ENCODE measurements at places on chromosomes 13 and 19. TPM values are rescaled to one million over a fixed set of nuclear protein-coding genes. Genes with fewer than 3 reads are reported as not detected.
A peak's percentile ranks its signal among the peaks of the same experiment; 100 is the strongest.

PLIN5 gene
- total RNA-seq, result 11.7 TPM

DNA sequence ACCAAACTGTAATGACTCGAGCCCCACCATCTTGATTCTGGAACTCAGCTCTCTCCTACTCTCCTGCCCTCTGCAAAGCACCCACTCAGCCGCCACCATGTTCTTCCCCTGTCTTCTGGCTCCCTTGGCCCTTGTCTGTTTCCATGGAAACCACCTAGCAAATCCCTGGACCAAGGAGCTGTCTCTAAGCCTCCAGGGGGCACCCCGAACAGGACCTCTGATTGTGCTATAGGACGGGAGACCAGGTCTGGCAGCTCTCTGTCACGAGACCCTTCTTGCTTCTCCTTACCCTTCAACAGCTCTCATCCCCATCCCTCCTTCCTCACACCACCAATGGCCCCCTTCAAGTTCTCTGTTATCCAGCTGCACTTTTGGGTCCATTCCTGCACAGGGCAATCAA is 277.7 kb upstream of the ZNF507 start:
- no peak for DNase-seq

PGLYRP1 gene
- total RNA-seq, result not detected

DNA sequence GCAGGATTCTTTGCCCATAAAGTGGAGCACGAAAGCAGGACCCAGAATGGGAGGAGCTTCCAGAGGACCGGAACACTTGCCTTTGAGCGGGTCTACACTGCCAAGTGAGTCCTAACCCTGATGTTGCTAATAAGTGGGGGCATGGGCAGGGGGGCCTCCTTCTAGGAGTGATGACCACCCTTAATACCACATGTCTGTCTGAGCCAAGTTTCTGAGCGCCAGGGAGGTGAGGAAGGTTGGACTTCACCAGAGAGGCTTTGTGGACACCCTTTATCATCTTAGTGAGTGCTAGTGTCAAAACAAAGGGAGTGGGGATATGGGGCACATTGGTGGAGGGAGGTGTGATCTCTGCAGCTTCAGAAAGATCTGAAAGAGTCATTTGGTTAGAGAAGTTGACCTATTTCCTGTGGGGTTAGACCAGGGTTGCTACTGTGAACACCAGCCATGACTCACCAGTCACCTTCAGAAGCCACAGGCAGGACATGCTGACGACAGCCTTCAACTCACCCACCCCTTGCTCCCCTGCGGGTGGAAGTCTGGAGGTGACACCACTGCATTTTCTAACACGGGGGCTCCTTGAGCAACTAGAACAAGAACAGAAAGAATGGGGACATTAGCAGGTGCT is 8.8 kb downstream of the ALOX5AP start:
- DNase-seq, result peak; percentile 40

DNA sequence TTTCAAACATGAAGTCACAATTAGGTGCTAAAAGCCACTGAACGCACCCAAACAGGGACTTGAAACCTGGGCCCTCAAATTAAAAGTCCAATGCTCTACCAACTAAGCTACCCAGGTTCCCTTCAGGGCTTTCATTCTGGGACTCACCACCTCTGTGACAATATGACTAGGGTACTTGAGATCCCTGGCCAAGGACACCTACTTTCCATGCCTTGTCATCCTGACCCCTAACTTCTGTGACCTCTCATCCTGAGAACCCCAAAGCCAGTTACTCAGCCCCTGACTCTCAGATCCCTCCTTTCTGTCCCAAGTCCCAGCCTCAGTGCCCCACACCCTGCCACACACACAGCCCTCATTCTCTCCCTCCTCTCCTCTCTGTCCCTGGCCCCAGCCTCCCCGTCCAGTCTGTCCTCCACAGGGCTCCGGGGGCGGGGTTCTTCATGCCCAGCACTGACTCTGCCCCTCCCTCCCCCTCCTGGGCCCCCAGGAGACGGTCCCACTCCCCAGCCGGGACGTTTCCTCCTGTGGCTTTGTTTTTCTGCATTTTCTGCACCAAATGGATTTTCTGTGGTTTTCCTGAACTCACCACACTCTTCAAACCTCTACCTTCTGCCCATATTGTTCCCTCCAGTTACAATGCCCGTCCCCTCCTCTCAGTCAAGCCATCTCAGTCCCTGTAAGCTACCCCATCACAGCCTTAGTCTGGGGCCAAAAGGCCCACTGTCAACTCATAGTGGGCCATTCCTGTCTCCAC is 7.0 kb downstream of the RCN3 start:
- no peak for DNase-seq

CGB1 gene
- total RNA-seq, result not detected

KRTDAP gene
- total RNA-seq, result not detected

ABHD17A gene
- total RNA-seq, result 111 TPM

ZNF234 gene
- 15.7 TPM for total RNA-seq

PGLYRP2 gene
- total RNA-seq, result 0.05 TPM

ZNF69 gene
- 13.0 TPM for total RNA-seq

GRCh38 chr13:106496072-106496997 is 39.1 kb downstream of the EFNB2 start:
- DNase-seq, result peak; percentile 99

GRCh38 chr13:102657630-102658029 is 37.2 kb downstream of the METTL21C start:
- DNase-seq, result peak; percentile 18

DNA sequence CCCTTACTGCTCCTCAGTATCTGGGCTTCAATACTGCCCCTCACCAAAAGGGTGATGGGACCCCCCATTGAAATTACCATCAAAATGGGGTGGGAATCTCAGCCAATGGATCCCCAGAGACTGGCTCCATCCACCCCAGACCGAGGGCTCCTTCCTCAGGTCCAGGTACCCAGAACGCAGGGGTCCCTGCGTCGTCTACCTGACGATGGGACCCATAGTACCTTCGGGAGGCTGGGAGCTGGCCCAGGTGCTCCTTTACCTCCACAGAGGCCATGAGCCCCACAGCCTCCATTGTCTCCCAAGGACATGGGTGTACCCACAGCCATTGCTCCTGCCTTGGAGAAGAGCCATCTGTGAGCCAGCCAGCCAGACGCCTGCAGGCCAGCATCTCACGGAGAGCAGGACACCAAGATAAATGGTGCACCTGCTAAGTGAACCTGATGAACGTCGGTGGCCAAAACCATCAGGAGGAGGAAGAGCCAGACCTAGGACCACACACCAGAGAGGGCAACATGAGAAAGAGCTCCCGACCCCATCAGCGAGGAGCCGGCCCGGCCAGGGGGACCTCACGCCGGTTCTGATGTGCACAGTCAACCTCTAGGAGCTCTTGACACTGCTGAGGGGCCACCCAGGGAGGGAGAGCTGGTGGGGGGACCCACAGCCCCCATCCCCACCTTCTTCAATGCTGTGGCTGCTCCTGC is 156.8 kb upstream of the SOX1 start:
- DNase-seq, result no peak

GRCh38 chr13:98992355-98992754 is 14.5 kb upstream of the DOCK9 start:
- DNase-seq, result peak; percentile 49

DNA sequence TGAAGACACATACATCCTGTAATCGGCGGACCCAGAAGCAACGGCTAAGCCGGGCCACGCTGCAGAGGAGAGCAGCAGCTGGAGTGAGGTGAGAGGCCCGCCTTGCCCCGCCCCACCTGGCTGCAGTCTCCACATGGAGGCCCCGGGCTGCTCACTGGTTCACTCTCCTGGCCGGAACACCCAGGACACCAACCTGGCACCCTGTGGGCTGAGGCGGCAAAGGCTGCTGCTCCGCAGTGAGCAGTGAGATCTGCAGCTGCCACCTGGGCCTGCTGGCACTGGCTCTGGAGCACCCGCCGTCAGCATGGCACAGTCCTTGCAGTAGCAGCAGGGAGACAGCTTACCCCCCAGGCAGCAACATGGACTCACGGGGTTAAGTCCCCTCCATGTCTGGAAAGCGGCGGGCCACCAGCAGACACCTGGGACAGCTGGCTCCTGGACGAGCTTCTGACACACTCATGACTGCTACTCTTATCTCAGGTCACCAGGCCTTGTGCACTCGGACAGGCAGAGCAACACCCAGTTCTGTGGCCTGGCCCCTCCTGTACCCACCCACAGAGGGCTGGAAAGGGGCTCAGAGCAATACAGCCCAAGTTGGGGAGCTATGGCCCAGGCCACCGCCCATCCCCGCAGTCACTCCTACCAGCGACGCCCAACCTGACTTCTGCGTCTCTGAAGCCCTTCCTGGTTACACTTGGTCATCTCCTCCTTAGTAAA is 13.2 kb upstream of the KPTN start:
- DNase-seq, result no peak

- DNase-seq, result no peak
Measured at GRCh38 chr13:70363991-70364390, 255.7 kb upstream of the KLHL1 start.

DNA sequence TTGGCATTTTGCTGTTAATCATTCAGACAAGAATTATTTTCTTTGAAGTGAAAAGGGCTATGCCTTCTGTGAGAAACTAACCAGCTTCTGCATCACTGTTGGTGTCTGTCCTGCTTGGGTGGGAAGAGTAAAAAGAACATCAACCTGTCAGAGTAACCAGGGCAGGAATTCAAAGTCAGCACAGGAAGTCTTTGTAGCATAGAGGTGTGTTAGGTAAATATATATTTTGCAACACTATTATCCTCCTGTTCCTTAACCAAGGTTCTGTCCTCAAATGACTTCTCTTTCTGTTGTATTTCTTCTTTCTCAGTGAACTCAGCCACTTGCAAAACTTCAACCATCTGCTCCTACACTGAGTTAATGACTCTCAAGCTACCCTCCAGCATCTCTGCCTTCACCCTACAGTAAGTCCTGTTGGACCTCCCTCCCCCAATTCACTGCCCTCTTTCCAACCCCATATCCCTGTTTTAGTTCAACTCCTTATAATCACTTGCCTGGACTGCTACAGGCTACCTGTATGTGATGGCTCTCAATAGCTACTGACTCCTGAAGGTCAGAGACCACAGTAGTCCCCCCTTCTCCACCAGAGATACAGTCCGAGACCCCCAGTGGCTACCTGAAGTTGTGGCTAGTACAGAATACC is 49.9 kb downstream of the SMAD9 start:
- DNase-seq, result no peak

- DNase-seq, result no peak
Measured at GRCh38 chr13:79034341-79034740, 371.7 kb downstream of the RBM26 start.

KANK2 gene
- total RNA-seq, result 108 TPM

DNA sequence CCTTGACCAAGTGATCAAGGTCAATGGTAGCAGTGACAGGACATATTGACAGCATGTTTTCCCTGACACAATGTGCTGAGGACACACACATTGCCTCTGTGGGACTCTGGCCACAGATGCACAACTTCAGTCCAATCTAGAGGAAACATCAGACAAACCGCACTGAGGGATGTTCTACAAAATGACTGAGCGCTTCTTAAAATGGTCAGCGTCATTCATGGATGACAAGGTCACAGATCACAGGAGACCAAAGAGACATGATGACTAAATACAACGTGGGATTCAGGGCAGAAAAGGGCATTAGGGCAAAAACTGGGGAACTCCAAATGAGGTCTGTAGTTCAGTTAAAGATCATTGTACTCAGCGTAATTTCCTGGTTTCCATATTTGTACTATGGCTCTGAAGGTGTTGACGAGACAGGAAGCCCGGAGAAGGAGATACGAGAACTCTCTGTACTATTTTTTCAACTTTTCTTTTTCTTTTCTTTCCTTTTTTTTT is 20.6 kb downstream of the PBX4 start:
- DNase-seq, result no peak

- DNase-seq, result no peak
Measured at GRCh38 chr19:29940971-29941585, 961 bp upstream of the URI1 start.

Measured in dermis blood vessel endothelial cell (primary cell).